ENCODE measurements at places on chromosomes 3 and 15.

- no peak for DNase-seq
These were observed 505.9 kb downstream of the ZIC1 start for GRCh38 chr3:147915057-147915456.

DNA sequence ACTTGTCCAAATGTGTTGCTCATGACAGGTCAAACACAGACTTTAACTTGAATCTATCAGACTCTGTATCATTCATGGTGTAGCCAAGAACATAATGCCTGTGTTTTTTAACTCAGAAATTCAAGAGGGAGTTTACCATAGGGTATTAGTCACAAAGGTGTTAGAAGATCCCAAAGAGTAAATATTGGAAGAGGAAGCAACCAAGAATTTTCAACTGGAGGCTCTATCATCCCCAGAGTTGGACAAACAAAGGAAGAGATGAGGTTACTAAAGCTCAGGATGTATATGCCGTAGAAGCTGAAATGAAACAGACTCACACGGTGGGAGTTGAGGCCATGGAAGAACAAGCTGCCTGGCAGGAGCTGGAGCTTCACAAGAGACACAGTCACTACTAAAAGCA lies 116.2 kb upstream of the COL8A1 start:
- DNase-seq = no peak

DNA sequence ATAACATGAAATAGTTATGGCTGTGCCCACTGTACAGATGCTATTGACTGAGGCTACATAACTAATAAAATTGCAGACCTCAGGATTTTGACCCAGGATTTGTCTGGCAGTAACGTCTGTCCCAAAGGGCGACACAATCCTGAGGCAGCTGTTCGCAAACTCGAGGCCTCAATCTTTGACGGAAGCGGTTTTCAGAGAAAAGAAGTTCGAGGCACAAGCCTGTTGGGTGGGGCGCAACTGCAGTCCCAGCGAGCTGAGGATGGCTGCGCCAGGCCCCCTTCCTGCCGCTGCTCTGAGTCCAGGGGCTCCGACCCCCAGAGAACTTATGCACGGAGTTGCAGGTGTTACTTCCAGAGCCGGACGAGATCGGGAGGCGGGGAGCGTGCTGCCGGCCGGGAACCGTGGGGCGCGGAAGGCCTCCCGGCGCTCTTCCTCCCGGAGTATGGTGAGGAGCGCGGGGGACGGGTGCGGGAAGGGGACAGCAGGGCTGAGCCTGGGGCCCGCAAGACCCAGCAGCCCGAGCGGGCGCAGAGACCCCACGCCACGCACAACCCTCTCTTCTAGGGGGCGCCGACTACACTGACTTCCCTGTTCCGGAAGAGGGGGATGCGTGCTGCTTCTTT lies at the start of gene PARP15:
Gene PARP15, plus strand, starts transcription at position 242 of the 623 bp plus-strand sequence. Its CDS starts 18 bp downstream, at position 260.
- no peak for DNase-seq

GRCh38 chr15:90287101-90287500 lies 21.6 kb downstream of the NGRN start:
- DNase-seq = no peak

- DNase-seq = no peak
These were observed 47.3 kb upstream of the NR2C2 start for GRCh38 chr3:14899993-14900618.

- DNase-seq = no peak
These were observed 29.4 kb downstream of the ATP2B2 start for GRCh38 chr3:10475983-10476382.

All from left renal pelvis (tissue), 4 donors.